ENCODE measurements at places on chromosomes 11 and 22.

DNA sequence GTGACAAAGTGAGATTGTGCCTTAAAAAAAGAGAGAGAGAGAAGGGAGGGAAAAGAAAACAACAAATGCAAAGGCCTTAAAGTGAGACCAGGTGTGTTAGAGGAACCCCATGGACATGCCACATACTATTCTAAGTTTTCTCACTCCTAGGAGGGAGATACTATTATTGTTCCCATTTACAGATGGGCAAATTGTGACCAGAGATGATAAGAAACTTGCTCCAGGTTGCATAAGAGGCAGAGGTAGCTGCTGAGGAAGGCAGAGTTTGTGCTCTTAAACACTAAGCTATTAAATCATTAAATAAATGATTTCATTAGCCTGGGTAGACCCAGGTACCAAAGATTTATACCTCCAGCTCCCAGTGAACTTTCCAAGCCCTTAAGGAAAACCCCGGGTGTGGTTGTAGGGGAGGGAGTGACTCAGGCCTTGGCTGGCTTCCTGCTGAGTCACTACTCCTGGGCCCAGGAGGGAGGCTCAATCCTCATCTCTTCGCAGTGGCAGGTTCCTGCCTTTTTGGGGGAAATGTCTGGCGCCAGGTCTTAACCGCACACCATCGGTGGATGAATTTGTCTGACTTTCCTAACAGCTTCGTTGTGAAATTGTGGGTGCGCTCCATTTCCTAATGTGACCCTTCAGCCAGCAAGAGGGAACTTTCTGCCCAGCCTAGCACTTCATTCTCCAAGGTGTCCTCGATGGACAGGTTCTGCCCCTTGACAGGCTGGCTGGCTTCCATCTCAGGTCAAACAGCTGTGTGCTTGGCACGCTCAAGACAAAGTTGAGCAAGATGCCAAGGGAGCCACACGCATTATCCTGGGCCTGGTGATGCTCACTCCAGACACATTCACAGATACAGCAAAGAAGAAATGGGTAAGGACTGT lies 33.4 kb upstream of the PTPRJ start:
- DNase-seq = peak; percentile 87

GRCh38 chr11:14346303-14346955 lies 12.6 kb downstream of the RRAS2 start:
- no peak for DNase-seq

- no peak for DNase-seq
Observed at GRCh38 chr11:106717222-106717621, 301.1 kb downstream of the GUCY1A2 start.

- DNase-seq = no peak
Observed at GRCh38 chr22:40325315-40325714, 21.0 kb upstream of the ADSL start.

- DNase-seq = peak; percentile 76
Observed at GRCh38 chr22:43275545-43276317, 67.4 kb downstream of the SCUBE1 start.

- DNase-seq = no peak
Observed at GRCh38 chr11:76185511-76185910, 20.8 kb downstream of the WNT11 start.

DNA sequence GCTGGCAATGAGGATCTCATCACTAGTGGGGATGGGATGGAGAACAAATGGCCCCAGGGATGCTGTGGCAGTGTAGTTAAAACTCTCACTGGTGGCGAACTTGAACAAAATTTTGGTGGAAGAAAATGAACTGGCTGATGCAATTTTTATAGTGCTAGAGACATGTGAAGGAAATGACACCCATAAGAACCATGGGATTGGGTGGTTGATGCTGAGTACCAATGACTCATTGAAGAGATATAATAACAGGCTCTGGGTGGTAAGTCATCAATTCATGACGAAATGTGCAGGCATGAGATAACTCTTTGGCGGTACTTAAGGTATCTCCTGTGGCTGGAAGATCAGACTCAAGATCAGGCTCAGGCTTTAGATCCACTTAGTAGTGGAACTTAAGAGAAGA lies 172.9 kb upstream of the DDI1 start:
- DNase-seq = peak; percentile 18

GRCh38 chr11:64321533-64321932 lies 3.6 kb downstream of the PRDX5 start:
- no peak for DNase-seq

- DNase-seq = peak; percentile 54
Observed at GRCh38 chr22:21802056-21802455, 65.4 kb downstream of the MAPK1 start.

DNA sequence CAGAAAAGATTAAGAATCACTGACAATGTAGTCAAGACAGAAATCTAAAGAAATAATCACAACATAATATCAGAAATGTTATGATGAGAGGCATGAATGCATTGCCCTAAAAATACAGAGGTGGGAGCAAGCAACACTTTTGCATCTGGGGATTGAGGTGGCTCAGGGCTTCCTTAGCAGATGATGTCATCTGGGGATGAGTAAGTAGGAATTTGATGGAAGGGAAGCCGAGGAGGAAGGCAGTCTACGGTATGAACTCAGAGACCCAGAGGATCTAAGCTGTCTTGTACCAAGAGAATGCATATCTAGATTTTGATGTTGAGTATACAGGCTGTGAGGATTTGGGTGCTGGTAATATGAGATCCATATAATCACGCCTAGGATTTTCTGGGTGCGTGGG lies 193.0 kb upstream of the SNX19 start:
- no peak for DNase-seq

- no peak for DNase-seq
Observed at GRCh38 chr11:133065847-133066485, 466.3 kb downstream of the OPCML start.

- DNase-seq = no peak
Observed at GRCh38 chr11:115974703-115975102, 470.5 kb upstream of the CADM1 start.

GRCh38 chr22:22394591-22394990 lies 114.0 kb downstream of the ZNF280B start:
- DNase-seq = no peak

DNA sequence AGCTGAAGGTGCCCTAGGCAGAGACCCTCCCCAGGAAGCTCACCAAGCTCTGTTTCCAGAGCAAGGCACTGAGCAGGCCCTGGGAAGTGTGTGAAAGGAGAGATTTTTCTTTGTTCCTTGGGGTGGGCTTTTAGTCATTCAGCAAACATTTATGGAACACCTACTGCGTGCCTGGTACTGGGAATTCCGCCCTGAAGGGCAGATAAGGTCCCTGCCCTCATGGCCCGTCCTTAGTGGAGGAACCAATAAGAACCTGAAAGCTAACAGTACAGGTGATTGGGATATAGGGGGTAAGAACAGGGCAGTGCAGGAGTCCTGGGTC lies 3.9 kb downstream of the TMEM134 start:
- DNase-seq = no peak

- no peak for DNase-seq
Observed at GRCh38 chr11:94302776-94303175, 1.6 kb upstream of the IZUMO1R start.

DNA sequence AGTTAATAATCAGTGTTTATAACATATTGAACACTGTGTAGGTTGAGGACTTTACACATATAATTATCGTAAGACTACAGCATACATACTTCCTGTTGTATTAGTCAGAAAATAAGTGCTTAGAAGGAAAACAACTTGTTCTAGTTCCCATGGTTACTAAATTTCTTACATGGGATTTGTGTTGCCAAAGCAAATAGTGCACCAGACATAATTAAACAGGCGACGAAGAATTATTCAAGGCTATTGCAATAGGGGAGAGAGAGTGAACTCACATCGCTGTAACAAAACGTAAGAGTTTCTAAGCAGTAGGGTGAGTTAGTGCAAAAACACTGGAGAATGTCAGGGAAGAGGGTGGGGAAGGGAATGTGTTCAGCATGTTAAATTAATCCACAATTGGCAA lies 347.8 kb downstream of the CNTN5 start:
- DNase-seq = no peak

GRCh38 chr11:10808553-10809372 lies at the start of gene EIF4G2:
TSS of gene EIF4G2 (minus strand) at chr11:10808926.
- peak; percentile 98 for DNase-seq

DNA sequence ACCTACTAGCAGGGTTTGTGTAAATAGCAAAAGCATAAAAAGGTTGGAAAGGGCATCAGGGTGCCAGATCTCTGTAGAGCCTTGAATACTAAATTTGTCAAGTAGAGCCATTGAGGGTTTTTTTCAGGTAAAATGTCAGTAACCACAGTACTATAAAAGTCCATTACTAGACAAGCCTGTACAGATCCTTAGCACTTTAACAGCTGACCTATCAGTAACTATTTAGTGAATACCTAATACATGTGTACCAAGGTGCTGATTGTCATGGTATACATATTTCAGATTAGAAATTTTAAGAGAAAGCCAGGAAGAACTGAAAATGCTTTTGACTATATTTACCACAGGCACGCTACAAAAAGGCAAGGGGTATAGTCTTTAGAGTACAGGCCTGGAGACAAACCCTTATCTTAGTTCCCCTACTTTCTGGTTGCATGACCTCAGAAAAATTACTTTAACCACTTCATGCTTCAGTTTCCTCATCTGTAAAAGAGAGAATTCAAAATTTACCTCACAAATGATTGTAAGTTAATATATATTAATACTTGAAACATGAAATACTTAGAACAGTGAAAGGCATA lies 57.9 kb downstream of the RAB38 start:
- no peak for DNase-seq

DNA sequence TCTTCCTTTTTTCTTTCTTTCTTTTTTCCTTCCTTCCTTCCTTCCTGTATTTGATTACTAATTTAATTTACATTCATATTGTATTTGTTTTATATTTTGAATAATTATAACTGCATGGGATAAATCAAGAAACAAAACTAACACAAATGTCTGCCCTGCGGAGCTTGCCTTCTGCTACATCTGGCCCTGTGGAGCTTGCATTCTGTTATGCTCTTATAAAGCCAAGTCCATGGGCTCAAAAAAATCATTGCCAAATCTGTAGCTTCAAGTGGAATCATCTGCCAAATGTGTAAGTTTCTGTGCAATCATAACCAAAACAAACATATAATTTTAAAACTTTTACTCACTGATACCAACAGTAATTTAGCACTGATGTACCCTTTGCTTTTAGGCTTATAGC lies 8.0 kb upstream of the OR52J3 start:
- DNase-seq = no peak

DNA sequence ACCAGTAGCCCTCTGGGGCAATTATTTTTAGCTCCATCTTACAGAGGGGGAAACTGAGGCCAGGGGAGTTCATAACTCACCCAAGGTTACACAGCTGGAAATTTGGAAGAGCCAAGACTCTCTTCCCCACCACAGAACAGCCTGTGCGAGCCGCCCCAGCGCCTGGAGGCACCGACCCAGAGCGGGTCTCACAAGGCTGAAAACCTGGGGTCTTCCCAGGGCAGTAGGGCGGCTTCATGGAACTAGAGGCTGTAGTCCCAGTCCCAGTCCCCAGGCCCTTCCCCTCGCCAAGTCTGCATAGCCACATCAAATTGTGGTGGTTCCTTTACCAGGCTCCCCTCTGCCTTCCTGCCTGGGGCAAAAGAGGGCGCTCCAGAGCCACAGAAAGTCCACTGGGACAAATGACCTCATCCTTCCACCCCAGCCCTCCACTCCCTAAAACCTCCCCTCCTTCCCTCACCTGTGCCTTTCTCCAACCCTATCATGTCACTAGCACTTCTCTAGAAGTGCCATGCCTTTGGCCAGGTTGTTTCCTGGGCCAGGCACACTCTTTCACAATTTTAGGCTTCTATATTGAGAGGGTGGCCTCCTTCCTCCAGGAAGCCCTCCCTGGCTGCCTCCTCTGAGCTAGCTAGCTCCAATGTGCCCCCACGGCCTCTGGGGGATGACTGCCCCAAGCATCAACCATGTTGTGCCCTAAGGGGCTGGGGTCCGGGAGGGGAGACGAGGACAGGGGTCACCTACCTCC lies 15.2 kb upstream of the CDC42EP1 start:
- peak; percentile 86 for DNase-seq

GRCh38 chr11:87176044-87176443 lies 138.3 kb downstream of the TMEM135 start:
- DNase-seq = no peak

DNA sequence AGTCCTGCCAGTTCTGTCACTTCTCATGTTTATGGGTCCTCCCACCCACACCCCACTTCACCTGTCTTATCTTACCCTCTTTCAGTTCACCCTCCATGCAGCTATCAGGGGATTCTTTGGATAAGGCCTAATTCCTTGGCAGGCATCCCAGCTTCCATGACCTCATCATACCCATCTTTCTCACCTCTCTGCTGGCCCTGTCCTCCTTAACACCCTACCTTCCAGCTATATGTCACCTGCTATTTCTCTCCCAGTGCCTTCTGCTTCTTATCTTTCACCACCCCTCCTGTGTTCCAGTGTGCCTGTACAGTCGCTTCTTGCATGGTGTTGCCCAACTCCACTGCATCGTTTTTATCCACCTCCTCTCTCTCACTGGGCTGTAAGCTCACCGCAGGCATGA lies 28.3 kb downstream of the SNU13 start:
- DNase-seq = no peak

GRCh38 chr11:18132341-18132740 lies at the start of gene MRGPRX3:
TSS of gene MRGPRX3 (plus strand) at chr11:18132571. CDS start at chr11:18137203, 4,632 bp downstream.
- no peak for DNase-seq

- no peak for DNase-seq
Observed at GRCh38 chr11:70210051-70210501, 7.0 kb downstream of the FADD start.

DNA sequence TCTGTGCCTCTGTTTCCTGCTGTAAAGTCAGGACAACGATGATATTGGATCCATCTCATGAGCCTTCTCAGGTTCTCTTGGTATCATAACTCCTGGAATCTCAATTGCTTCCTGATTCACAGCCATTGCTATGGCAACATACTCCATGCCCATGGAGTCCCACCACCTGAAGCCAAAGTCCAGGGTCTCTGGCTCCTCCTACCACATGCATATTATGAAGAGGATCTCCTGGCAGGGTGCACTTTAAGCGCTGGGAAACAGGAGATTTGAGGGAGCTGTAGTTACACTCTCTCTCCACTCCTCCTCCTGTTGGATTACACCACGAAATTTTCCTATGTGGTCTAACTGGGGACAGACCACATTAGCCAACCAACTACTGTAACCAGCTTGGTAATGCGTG lies 130.9 kb upstream of the SEZ6L start:
- no peak for DNase-seq

GRCh38 chr11:77092382-77092781 lies 10.3 kb upstream of the OMP start:
- no peak for DNase-seq

DNA sequence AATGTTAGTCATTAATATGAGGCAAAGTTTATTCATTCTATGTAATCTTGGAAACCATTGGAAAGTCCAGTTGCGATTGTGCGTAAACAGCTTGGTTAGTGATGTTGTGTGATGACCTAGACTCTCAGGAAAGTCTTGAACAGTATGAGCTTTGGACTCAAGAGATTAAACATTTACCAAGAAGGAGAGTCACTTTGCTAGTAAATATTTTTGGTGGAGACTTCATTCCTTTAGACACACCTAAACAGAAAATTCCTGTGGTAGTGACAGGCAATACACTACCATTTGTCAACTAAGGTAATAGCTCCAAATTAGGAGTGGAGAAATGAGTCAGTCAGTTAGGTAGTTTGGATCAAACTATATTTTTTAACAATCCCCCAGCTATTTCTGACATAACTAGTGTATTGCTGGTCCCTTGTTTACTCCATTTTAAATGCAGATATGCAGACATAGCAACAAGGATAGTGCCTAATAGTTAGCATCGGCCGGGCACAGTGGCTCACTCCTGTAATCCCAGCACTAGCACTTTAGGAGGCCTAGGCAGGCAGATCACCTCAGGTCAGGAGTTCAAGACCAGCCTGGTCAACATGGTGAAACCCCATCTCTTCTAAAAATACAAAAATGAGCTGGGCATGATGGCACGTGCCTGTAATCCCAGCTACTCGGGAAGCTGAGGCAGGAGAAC lies 89.3 kb downstream of the ARHGAP42 start:
- no peak for DNase-seq

GRCh38 chr22:17201285-17201945 lies 17.8 kb downstream of the ADA2 start:
- no peak for DNase-seq
